ENCODE measurements at places on chromosomes 2 and 18.

GRCh38 chr2:152443771-152444170 is 108.8 kb downstream of the FMNL2 start:
- DNase-seq = peak; percentile 69

DNA sequence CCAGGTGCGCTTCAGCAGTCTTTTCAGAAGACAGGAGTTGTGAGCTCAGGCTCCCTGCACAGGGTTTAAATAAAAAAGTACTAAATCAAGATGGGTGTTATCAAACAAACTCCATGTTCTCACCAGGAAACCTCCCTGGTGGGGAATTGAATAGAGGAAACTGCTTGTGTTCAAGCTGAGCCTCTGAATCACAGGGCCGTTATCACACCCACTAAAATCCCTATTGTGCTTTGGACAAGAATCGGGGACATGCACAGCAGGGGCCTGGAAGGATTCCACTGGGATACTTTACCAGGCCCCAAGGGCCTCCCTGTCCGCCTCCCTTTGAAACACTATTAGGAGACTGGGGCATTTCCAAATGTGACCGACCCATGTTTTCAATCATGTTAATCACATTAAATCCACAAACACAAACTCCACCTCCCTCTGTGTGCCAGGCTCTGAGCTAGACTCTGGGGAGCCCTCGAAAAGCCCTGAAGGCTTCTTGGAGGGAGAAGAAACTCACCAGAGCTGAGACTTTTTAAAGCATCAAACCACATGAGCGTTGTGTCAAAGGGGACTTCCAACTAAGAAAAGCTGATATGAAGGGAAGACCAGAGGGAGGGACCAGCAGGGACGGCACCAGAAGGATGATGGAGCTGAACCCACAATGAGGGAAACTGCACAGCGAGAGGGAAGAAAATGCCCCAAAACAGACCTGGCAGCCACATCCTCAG is 458.7 kb upstream of the ID2 start:
- DNase-seq = no peak

GRCh38 chr2:26861610-26862224 is 13.8 kb downstream of the DPYSL5 start:
- DNase-seq = no peak

DNA sequence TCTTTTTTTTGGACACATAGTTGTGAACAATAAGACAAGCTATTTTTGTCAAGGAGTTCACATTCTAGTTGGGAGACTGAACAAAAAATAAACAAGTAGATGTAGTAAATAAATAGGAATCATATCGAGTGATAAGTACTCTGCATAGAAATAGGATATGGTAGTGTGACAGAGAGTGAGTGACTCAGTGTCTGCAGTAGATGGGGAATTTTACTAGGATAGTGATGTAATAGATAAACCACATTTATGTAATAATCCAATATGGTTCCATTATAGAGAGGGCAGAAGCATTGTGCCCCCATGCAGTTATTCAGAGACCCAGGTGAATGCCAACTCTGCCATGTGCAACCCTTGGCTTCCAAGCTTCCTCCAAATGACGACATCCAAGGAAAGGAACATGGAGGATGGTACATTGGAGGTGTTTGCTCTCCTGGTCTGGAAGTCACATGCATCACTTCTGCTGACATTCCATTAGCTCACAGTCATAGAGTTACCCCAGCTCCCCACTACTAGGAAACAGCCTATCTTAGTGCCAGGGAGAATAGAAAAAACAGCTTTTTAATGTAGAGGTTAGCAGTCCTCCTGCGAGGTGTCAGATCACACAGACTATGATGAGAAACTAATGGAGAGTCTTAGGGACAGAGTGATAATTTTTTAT is 595.4 kb downstream of the NYAP2 start:
- DNase-seq = peak; percentile 62

DNA sequence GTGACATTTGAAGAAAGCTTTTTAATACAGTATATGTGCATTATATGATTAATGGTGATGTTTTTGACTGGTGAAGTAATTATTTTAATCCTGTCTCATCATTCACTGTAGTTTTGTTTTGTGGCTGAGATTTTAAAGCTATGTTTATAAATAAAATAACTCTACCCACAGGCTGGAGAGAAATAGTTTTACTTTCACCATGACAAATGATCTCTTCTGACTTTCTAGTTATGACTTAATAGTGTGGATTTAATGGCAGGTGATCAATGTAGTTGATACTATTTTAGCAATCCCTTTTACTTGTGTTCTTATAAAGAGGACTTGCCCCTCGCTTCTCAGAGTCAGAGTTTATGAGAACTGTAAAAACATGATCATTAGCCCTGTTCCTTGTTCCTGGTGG is 289.5 kb upstream of the SIX3 start:
- DNase-seq = no peak

DNA sequence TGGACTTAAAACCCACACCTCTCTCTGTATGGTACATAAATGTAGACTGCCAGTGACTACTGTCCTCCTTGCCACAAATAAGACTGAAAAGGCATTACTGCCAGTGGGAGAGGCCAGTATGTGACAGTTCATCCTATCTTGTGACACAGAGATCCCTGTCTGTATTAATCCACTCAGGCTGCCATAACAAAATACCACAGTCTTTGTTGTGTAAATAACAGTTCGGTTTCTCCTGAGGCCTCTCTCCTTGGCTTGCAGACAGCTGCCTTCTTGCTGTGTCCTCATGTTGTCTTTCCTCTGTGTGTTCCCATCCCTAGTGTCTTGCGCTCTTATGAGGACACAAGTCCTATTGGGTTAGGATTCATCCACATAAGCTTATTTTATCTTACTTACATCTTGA is 46.4 kb upstream of the IL1RL1 start:
- no peak for DNase-seq

DNA sequence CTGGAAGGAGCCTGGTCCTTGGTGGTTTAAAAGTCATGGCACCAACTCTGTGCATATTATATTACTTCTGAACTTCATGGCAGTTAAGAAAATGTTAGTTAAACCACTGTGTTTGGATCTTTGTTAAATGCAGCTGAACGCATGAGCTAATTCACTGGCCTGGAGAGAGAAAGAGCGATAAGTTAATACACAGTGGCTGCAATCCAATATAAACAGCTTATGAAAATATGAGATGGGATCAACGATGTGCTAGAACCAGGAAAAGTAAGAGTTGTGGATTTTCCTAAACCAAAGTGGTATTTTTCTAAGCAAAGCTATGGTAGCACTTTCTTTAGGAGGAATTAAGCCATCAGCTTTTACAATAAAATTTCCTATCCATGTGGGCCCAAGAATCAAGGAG is 326.7 kb downstream of the MTX2 start:
- DNase-seq = no peak

- no peak for DNase-seq
Observed at GRCh38 chr2:207403141-207403540, 126.6 kb upstream of the CREB1 start.

DNA sequence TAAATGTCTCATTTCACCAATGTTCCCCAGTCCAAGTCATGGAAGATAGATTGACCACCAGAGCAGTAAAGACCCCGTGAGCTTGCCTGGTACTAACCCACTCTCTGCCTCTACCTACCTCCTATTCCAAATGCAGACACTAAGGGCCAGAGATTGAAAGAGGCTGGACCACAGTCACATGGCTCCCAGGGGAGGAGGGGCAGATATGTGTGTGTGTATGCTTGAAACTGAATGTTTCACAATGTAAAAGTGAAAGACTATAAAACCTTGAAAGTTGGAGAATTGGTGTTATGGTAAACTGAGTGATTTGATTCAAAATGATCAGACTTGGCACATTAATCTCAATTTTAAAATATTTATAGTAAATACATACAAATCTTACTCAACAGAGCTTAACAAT is 21.7 kb upstream of the KLHL29 start:
- no peak for DNase-seq

DNA sequence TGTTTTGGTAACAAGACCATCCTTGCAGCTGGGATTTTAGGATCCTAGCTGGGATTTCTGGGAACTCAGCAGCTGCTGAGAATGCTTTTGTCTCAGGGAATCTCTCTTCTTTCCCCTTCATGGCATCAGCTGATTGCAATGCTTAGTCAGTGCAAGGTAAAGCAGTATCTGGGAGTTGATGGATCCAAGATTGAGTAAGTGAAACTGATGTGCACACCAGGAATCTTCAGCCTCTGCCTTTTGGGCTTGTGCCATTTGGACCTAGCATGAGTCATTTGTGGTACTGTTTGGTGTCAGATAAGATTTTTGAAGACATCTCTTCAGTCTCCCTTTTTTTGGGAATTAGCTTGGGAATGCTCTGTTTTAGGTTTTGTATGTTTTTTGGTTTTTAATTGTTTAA is 363.3 kb upstream of the TFPI start:
- peak; percentile 3 for DNase-seq

DNA sequence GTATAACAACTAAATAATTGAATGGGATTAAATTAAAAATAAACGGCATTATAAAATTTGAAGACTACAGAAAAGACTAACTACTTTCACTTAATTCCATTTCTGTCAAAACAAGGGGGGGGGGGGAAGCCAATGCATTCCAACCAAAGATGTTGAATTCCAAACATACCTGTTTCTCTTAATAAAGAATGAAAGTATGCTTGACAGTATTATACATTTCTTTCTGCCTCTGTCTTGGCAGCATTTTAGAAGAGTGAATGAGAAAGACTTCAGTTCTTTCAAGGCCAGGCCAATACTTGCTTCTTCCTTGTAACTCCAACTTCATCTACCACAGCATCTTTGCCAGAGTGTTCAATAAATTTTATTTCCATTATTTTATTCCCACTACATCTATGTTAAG is 65.9 kb downstream of the PDE11A start:
- DNase-seq = no peak

- no peak for DNase-seq
Observed at GRCh38 chr2:236975766-236976165, 109.9 kb upstream of the COPS8 start.

- no peak for DNase-seq
Observed at GRCh38 chr2:33443274-33443829, 33.1 kb upstream of the RASGRP3 start.

DNA sequence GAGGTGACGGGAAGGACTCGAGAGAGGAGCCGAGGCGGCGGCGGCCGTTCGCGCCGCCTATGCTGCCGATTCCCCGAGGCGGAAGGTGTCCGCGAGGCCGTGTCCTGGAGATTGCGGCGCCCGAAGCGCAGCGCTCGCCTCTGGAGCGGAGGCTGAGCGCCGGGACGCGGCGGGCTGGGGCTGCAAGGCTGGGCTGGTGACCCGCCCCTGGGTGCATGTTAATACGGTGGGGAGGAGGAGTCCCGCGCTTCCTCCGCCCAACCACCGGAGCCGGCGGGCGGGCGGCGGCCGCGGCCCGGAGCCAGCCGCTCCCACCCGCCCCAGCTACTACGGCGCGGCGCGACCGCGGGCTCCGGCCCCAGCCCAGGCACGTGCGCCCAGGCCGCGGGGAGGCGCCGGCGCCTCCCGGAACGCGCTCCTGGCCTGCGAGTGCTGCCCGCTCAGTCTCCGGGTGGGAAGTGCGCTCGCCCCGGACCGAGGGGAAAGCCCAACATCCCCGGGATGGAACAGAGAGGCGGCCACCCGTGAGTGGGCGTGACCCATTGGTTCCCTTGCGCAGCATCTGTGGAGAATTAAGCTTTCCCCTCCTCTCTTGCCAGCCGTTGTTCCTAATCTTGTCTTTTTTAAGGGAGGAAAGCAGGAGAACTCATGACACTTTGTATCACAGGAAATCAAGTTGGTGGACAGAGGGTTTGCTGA is at the start of gene DLGAP1:
DLGAP1 (minus strand) TSS at position 195 of the 699 bp plus-strand sequence.
- DNase-seq = no peak

DNA sequence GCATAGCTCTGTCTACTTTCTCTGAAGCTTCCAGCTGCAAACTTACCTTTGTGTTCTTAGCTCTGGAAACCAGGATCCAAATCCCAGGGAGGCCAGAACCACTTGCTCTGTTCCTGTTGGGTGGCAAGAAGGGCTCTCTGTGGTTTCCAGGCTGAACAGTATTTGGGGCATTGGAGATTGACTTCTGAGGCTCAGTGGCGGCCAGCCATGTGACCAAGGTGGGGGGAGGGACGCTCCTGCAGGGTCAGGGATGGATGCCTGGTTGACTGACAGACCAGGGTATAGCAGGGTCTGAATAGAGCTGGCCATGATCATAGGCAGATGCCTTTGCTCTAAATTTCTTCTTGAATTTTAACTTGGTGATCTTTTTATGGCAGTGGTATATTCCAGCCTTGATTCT is 15.1 kb downstream of the SLC4A5 start:
- DNase-seq = no peak

DNA sequence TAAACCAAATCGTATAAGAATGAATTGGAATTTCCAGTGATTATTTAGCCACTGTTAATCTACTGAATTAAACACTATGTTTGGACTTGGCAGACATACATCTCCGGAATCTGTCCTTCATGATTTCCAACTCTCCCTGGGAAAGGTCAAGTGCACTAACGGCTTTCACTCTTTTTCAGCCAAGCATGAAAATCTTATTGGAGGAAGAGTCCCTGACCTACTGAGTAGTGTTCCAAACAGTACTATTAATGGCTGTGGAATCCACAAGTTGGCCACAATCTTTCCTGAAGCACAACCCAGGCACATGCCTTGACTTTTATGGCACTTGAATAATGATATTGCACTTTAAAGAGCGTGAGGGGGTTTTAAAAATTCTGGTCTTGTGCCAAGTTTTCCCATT is 318.9 kb upstream of the RND3 start:
- DNase-seq = no peak

GRCh38 chr2:113212245-113213060 is 38.7 kb downstream of the PSD4 start:
- no peak for DNase-seq

- DNase-seq = no peak
Observed at GRCh38 chr2:199607914-199608313, 150.2 kb upstream of the SATB2 start.
